SK-N-SH treated with all-trans-retinoic acid at 6 μM for 48 hours (cell line): ENCODE measurements at places on chromosomes 4 and X.

- ATAC-seq = no peak
These were observed 488.8 kb upstream of the CPEB2 start for GRCh38 chr4:14513471-14513870.

DNA sequence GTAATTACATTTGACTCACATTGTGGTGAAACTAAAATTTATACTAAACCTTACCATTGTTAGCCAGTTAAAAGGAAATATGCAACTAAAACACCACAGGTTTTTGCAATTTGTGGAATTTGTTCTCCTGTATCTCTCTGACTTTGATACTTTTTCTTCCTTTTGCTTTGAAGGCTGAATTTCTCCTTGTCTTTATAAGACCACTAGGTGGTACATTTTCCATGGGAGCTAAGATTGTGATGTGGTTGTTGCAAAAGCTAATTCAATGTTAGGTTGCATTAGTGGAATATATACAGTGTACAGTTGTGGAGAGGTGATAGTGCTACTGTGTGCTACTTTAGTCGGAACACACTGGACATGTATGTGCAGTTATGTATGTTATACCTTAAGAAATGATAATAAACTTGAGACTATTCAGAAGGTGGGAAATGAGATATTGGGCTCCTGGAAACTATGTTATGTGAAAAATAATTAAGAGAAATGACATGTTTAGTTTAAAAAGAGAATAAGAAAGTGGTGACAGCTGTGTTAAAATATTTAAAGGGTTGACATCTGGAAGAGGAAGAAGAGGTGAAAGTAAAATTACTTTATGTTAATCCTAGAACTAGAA is 70.3 kb downstream of the ARL9 start:
- peak; percentile 81 for ATAC-seq

GRCh38 chrX:153406011-153406410 is 4.9 kb upstream of the PNMA6E start:
- ATAC-seq = no peak

- ATAC-seq = no peak
These were observed 772.3 kb downstream of the FAT4 start for GRCh38 chr4:126087101-126087500.

DNA sequence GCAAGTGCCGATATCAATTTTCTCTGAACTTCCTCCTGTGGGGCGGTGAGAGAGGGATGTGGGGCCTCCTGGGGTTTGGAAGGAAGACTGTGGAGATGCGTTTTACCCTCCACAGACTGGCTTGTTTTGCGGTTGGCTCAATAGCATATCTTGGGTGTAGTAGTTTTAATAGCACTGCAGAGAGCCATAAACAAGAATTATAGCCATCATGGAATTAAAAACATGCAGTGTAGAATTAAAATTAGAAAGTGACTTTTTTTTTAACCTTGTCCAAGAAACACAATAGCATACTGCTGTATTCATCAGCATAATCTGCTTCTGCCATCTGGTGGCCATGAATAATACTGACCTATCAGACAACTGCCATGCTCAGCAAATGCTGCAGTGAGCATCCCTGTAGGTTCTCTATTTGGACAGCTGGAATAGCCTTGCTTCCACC is 47.3 kb upstream of the SCML1 start:
- peak; percentile 99 for ATAC-seq

DNA sequence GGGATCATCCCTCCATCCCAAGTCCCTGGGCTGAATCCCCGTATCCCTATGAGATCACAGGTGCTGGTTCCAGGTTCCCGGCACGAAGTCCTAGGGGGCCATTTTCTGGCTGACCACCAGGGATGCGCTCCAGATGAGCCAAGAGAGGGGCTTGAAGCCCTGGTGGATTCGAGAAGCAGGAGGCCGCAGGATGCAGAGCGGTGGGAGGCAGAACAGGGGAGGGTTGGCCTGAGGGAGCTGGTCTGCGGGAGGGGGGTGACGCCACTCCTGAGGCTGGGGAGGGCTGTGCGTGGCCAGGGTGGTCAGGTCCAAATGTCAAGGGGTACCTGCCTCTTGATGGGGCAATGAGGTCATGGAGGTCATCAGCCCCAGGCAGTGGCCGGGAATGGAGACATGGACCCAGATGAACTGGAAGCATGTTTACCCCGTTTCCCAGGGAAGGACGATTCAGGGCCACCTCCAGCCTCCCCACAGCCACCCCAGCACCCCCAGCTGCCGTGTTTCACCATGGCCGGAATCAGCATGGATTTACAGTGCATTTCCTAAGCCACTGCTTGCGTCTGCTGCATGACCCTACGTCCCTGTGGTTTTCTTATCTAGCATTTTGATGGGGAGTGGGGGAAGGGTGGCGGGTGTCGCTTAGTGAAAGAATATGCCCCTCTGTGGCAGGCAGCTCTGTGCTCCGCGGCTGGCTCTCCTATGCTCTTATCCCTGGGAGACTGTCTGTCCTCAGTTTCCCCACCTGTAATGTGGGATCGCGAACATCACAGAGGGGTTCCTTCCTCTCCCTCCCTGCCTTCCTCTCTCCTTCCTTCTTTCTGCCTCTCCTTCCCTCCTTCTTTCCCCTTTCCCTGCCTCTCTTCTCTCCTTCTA is 17.0 kb upstream of the HTRA3 start:
- no peak for ATAC-seq

- ATAC-seq = peak; percentile 91
These were observed 8.8 kb upstream of the RASL11B start for GRCh38 chr4:52853351-52853750.

GRCh38 chrX:13013363-13014110 is 30.9 kb downstream of the FAM9C start:
- ATAC-seq = peak; percentile 30

- ATAC-seq = peak; percentile 88
These were observed 1411.1 kb upstream of the PCDH7 start for GRCh38 chr4:29309050-29309449.

DNA sequence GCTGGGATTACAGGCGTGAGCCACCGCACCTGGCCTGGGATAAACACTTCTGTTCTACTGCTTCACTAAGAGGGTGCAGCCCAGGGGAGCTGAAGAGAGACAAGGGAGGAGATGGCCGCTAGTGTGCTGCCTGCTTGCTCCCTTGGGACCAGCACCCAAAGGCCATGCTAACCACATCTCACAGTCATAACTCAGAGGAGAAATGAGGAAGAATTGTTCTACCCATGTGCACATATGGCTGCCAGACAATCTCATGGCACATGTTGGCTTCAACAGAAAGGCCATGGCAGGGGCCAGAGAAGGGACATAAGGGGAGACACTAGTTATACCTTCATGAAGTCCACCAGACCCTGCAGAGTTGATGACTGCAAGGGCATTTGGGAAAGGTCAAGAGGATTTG is 22.4 kb downstream of the CLDN22 start:
- no peak for ATAC-seq

- ATAC-seq = no peak
These were observed 211.4 kb downstream of the MID1IP1 start for GRCh38 chrX:39012621-39013111.

DNA sequence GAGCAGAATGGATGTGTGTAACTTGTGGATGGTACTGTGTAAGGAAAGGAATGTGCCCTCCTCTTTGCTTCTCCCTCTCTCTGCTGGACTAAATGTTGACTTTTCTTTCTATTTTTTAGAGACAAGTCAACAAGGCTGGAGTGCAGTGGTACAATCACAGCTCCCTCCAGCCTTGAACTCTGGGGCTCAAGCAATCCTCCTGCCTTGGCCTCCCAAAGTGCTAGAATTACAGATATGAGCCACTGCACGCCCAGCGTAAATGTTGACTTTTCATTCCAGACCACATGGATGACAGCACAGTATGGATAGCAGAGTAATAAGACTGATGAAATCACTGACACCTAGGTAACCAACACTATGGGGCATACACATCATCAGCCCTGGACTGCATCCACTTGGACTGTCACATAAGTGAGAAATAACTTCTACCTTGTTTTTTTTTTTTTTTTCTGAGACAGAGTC is 5.1 kb upstream of the RPS3A start:
- ATAC-seq = no peak

GRCh38 chrX:79325263-79325958 is 41.7 kb downstream of the ITM2A start:
- ATAC-seq = no peak

GRCh38 chrX:66012094-66012534 is 27.8 kb downstream of the VSIG4 start:
- ATAC-seq = no peak

DNA sequence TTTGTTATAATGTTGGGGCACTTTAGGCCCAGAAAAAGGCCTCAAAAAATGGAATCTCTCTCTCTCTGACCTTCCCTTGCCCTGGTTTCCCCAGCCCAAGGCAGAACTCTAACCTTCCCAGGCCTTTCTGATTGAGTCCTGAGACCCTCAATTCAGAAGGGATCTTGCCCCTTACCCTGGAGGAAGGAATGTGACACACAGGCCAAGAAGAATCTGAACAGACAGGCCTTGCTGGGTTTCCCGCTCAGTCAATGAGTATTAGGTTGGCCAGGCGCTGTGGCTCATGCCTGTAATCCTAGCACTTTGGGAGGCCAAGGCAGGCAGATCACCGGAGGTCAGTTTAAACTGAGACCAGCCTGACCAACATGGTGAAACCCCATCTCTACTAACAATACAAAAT is 27.6 kb downstream of the ELOVL6 start:
- no peak for ATAC-seq

GRCh38 chr4:160284516-160284915 is 1181.6 kb downstream of the RAPGEF2 start:
- ATAC-seq = no peak

GRCh38 chrX:123917069-123917468 is 44.4 kb upstream of the STAG2 start:
- ATAC-seq = peak; percentile 35; the same call in 1 of the 3 replicates

DNA sequence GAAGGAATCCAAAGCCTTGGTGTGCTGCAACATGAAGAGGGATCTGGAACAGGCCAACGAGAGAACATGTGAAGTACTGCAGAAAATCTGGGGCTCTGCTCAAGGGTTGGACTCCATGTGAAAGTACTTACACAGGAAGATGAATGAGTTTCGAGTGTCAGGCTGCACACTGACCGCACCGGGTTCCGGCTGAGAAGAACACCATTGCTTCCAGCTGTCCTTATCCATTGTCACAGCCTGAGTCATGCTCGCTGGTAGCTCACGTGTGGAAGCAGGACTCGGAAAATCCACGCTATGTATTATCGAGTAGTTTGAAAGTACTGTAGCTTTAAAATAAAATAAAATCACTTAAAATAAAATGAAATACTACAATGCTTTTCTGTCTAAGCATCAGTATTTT is 50.4 kb upstream of the TBL1X start:
- ATAC-seq = no peak

GRCh38 chr4:145878501-145879435 is 59.9 kb downstream of the ZNF827 start:
- peak; percentile 66 for ATAC-seq

GRCh38 chrX:74781507-74782034 is 143.7 kb downstream of the NEXMIF start:
- ATAC-seq = no peak

DNA sequence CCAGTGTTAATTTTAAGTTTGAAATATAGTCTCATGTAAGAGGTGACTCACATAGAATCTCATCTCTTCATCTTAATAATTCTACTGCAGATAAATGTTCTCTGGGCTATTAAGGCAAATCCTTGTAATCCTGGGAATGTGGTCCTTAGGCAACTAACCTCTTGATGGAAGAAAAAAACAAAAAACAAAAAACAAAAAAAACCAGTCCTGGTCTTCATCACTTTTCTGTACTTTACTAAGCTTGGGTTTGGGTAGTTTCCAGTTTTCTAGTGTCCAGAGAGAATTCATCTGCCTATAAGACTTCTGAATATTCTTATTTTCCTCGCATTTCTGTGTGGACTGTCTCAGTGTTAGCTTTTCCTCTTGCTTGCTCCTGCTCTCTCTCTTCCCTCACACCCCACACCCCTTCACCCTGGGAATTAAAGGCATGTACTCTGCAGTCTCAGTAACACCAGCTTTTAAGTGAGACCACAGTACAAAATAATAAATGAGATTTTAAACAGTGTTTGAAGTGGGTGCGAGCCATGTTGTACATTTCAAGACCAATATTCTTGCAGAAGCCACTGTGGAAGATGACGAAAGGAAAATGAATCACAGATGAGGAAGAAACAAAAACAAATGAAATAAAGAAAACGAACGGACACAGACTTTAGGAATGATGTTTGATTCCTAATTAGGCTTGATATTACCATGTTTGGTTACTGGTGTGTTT is 51.7 kb downstream of the HAND2 start:
- peak; percentile 47; the same call in 2 of the 3 replicates for ATAC-seq

- peak; percentile 37 for ATAC-seq
These were observed 131.2 kb upstream of the PCDH18 start for GRCh38 chr4:137663251-137664045.

DNA sequence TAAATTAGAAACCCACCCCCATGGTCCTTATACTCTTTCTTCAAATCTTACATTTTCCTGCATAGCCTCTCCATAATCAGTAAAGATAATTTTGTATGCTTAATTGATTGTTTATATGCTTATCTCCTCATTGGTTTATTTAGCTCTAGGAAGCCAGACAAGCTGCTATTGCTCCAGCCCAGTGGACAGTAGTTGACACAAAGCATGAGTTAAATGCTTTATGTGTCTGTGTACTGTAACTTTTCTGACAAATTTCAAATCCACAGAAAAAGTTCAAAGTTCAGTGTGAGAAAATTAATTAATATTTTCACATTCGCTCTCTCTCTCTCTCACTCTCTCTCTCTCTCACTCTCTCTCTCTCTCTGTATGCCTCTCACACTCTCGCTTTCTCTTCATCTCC is 181.7 kb downstream of the GABRB1 start:
- no peak for ATAC-seq

- ATAC-seq = no peak
These were observed 147.2 kb upstream of the BANK1 start for GRCh38 chr4:101643186-101643837.

DNA sequence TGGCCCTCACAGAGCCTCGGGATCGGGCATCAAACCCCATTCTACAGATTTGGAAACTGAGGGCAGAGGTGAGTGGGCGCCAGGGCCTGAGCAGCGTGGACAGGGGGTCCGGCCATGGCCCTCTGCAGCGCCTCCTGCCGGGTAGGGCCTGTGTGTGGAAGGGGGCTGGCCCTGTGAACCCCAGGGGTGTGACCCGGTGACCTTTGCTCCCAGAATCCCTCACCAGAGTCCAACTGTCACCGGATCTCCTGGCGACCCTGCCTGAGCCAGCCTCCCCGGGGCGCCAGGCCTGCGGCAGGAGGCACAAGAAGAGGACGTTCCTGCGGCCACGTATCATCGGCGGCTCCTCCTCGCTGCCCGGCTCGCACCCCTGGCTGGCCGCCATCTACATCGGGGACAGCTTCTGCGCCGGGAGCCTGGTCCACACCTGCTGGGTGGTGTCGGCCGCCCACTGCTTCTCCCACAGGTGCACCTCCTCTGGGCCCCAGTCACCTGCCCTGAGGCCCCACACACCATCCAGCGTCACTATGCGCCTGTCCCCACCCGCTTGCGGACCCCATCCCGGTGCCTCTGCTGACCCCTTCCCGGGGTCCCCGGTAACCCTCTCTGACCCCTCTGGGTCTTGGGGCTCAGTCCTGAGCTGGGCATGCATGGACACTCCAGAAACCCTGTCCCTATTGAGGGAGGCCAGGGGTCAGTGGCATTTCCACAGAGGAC is 4.2 kb downstream of the HGFAC start:
- no peak for ATAC-seq

GRCh38 chrX:2628751-2629315 is 62.3 kb upstream of the CD99 start:
- ATAC-seq = no peak
